ENCODE measurements at places on chromosomes 11 and 22. TPM values are rescaled to one million over a fixed set of nuclear protein-coding genes. Genes with fewer than 3 reads are reported as not detected.

DNA sequence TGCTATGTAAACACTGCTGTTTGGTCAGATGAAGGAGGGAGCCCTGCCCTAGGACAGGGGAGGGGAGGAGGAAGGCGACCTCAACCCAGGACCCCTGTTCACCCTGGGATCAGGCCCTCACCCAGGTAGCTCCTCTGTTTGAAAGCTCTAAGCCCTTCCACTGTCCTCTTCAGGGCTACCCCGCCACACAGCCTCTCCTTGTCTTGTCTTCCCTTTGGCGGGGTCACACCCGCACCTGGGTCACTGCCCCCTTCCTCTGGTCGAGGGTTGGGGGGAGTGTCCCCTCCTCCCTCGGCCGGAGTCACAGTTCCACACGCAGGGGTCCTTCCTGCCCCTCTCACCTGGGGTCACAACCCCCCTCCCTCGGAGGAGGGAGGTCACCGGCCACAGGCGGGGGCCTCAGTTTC lies 463 bp upstream of the PTPMT1 start:
- no peak for DNase-seq

SMTNL1 gene
- polyA plus RNA-seq = not detected

DNA sequence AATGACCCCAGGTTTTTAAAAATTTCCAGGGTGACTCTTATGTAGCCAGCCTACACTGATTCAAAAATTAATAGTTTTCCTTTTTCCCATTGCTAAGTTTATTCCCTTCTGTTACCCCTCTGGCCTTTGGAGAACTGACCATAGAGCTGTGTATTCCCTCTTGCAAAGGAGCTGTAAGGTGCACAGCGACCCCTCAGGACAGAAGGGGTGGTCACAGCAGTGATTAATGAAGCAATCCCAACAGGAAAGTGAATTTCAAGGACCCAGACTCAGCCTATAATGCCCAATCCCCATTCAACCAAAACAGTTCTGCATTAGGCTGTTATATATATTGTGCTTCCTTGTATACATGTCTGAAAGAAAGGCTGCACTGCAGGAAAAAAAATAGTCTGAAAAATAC lies 147.1 kb downstream of the WT1 start:
- DNase-seq = no peak

GRCh38 chr11:126355926-126356897 lies 726 bp downstream of the ST3GAL4 start:
- DNase-seq = peak; percentile 90

RFPL1 gene
- polyA plus RNA-seq = not detected

GRCh38 chr11:120863359-120863758 lies 160.5 kb upstream of the TBCEL start:
- no peak for DNase-seq

DNA sequence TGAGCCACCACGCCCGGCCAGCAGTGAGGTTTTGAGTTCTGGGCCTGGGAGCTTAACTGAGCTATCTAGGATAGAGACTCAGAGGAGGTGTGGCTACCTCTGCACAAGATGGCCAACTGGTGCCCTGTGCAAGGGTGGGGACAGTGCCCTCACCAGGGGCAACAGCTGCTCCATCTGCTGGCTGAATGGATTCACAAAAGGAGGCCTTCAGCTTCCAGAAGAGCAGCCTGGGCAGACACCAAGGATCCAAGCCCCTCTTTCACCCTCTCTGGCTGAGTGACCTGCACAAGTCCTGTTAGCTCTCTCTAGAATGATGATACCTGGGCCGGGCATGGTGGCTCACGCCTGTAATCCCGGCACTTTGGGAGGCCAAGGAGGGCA lies 33.5 kb upstream of the BAIAP2L2 start:
- DNase-seq = no peak

DNA sequence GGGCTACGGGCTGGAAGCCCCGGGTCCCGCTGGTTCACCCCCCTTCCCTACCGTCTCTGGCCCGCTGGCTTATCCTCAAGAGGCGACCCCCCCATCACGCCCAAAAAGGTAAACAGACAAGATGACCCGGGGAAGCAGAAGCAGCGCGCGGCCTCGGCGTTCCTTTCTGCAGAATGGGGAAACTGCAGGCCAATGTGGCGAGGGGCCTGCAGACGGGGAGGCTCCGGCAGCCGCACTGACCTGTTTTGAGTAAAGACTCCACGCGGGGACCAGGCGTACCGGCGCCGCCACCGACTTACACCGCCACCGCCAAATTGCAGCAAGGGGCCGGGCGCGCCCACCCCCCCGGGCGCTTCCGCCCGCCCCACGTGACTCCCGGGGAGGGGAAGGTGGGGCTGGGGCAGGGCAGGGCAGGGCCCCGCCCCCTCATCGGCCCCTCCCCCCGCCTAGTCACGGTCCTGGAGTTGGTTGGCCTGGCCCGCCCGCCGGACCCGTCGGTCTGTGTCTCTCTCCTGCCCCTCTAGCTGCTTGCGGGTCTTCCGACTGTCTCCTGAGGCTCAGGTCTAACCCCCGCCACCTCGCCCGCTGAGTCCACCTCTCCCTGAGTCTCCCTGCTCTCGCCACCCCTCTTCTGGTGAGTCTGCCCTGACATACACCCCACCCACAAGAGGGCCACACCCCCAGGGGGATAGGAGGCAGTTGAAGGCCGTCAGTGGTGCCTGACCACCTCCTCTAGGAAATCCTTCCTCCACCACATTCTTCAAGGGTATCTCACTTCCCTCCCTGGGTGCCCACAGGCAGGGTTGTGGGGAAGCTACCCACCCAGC lies at the start of gene ARAP1:
Gene ARAP1, minus strand, starts transcription at position 321 of the 827 bp plus-strand sequence. CDS start 25,280 bp downstream, outside the sequence.
- DNase-seq = peak; percentile 77

DNA sequence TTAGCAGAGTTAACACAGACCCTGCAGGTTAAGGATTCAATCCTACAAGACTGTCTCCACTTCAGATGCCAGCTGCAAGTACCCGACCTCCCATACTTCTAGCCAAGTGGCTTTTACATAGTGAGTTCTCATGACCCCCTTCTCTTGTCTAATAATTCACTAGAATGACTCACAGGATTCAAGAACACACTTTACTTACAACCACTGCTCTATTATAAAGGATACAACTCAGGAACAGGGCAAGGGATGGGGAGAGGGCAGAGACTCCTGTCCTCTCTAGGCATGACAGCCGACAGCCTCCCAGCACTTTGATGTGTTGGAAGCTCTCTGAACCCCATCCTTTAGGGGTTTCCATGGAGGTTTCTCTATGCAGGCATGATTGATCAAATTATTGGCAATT lies 60.0 kb downstream of the MYO18B start:
- no peak for DNase-seq

OR51B4 gene
- not detected for polyA plus RNA-seq

GRCh38 chr11:122634501-122634900 lies 21.0 kb upstream of the UBASH3B start:
- DNase-seq = no peak

- no peak for DNase-seq
These were observed 81.4 kb downstream of the TRIM29 start for GRCh38 chr11:120056301-120057027.

- DNase-seq = no peak
These were observed 90.4 kb upstream of the YWHAH start for GRCh38 chr22:31853736-31854495.

DNA sequence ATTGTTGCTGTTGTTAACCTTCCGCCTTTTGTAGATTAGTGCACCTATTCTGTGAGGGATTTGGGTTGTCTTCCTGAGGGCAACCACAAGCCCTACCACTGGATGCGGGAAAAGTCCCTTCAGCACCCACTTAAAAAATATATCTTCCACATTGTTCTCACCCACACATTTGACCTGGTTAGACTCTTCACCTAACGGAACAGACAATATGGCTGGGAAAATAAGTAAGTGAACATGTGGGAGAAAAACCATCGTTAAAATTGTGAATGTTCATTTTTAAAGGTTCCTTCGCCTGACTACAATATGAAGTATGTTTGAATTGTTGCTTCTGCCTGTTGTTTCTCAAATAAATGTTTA lies 72.0 kb upstream of the MPEG1 start:
- no peak for DNase-seq

- DNase-seq = no peak
These were observed 7.2 kb downstream of the PIM3 start for GRCh38 chr22:49967706-49968208.

DNA sequence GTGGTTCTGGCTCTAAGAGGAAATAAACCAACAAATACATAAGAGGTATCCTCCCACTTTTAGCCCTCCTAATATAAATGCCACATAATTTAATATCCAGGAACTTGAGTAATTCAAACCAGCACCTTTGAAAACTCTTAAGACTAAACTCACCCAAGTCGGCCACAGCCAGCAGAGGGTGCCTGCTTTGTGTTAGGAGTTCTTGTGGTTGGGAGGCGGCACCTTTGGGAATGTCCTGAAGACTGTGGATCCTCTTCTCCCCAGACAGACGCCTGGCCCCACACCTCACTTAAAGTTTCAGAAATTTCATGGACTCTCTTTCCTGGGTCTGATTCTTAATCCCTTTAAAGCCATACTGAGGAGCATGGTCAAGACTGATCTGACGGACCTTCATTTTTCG lies 169.0 kb downstream of the TBC1D22A start:
- DNase-seq = no peak

FUT4 gene
- polyA plus RNA-seq = 6.5 TPM

- no peak for DNase-seq
These were observed 69.7 kb downstream of the SLC17A6 start for GRCh38 chr11:22407921-22408320.

- DNase-seq = no peak
These were observed 189.6 kb downstream of the ST3GAL4 start for GRCh38 chr11:126545057-126545555.

GRCh38 chr11:57804466-57804865 lies 42.9 kb downstream of the CTNND1 start:
- DNase-seq = no peak

FGF3 gene
- not detected for polyA plus RNA-seq

GRCh38 chr11:8225589-8226036 lies 38.1 kb downstream of the LMO1 start:
- peak; percentile 44 for DNase-seq

- no peak for DNase-seq
These were observed 2.4 kb downstream of the OR52E1 start for GRCh38 chr11:5071799-5072198.

- no peak for DNase-seq
These were observed 13.1 kb upstream of the RPS19BP1 start for GRCh38 chr22:39545386-39546365.

MEI1 gene
- 40.0 TPM for polyA plus RNA-seq

- DNase-seq = no peak
These were observed 170.8 kb downstream of the MN1 start for GRCh38 chr22:27630754-27631153.

GRCh38 chr22:46461566-46462180 lies 75.7 kb downstream of the CELSR1 start:
- DNase-seq = no peak

- DNase-seq = no peak
These were observed 4.5 kb downstream of the ZMAT5 start for GRCh38 chr22:29762263-29762662.

RIC8A gene
- 51.1 TPM for polyA plus RNA-seq

DNA sequence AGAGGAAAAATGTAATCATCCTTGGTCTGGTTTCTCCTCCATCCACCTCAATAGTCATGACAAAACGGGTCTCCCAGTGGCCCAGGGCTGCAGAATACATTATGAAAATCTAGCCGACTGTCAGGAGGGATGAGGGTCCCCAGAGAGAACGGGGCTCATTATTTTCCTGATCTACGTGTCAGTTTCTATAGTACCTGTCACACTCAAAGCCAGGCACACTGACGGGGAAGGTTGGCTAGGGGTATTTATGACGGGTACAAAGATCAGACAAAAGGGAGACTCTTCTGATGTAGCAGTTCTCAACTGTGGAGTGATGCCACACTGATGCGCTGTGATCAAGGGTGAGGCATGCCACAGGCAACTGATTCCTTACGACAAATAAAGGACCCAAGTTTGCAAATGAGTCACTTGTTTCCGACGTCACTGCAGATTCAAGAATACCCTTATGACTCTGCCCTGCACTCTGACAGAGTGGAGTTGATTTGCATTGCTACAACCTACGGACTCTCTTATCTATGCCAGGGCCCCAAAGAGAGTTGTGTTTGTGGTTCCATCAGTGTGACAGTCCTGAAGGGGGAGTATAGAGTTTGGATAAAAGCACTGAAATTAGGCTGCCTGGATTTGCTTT lies 188.2 kb upstream of the TBCEL start:
- DNase-seq = no peak

ADM2 gene
- not detected for polyA plus RNA-seq

NRXN2 gene
- polyA plus RNA-seq = not detected

MAML2 gene
- polyA plus RNA-seq = 1.2 TPM

Measured in CD14-positive monocyte (primary cell).